ENCODE measurements at places on chromosomes 13 and 19. TPM values are rescaled to one million over a fixed set of nuclear protein-coding genes. Genes with fewer than 3 reads are reported as not detected.

Gene SLC25A41
- total RNA-seq: not detected

Gene LRFN3
- total RNA-seq: 6.2 TPM

Gene FSD1
- total RNA-seq: 22.9 TPM

Gene RFPL4A
- total RNA-seq: not detected

Gene LYPD3
- 0.98 TPM for total RNA-seq

Gene ZNF552
- total RNA-seq: 8.9 TPM

Gene KLK15
- not detected for total RNA-seq

Gene CAPN12
- 0.51 TPM for total RNA-seq

Gene LILRB5
- not detected for total RNA-seq

Gene IGSF23
- 0.12 TPM for total RNA-seq

Gene MYH14
- total RNA-seq: 19.2 TPM

Gene VAV1
- 1.4 TPM for total RNA-seq

Gene C1QTNF9
- total RNA-seq: not detected

Gene PLK5
- total RNA-seq: not detected

Gene MBD3L3
- total RNA-seq: not detected

Gene PROZ
- not detected for total RNA-seq

Gene ZNF302
- 10.5 TPM for total RNA-seq

Gene ATP4B
- not detected for total RNA-seq

Gene SHISA2
- total RNA-seq: 170 TPM

Gene PSPN
- 5.2 TPM for total RNA-seq

Gene UGGT2
- 20.1 TPM for total RNA-seq

Gene ECSIT
- total RNA-seq: 58.9 TPM

Gene DLL3
- 4.1 TPM for total RNA-seq

Gene RCBTB2
- total RNA-seq: 2.9 TPM

Gene SLAIN1
- total RNA-seq: 16.8 TPM

Gene NCR1
- not detected for total RNA-seq

Gene THOP1
- total RNA-seq: 148 TPM

Gene ZNF610
- total RNA-seq: 1.3 TPM

Gene OR7C1
- not detected for total RNA-seq

Gene RDH8
- total RNA-seq: not detected

Gene HRC
- not detected for total RNA-seq

Gene CEBPG
- 23.1 TPM for total RNA-seq

Gene APC2
- total RNA-seq: not detected

Gene TPTE2
- not detected for total RNA-seq

Gene ZNF98
- total RNA-seq: 1.7 TPM

Gene ZNF556
- 0.06 TPM for total RNA-seq

Gene ERICH4
- not detected for total RNA-seq

Gene OR10H1
- total RNA-seq: not detected

Gene LAIR1
- not detected for total RNA-seq

Gene ZNF723
- total RNA-seq: not detected

Gene IGFL2
- not detected for total RNA-seq

Gene FGF21
- total RNA-seq: not detected

Gene MYO16
- 1.2 TPM for total RNA-seq

Measured in epithelial cell of proximal tubule (primary cell).